ENCODE measurements at places on chromosomes 11 and 22.

GRCh38 chr11:134725716-134726639 lies 313.9 kb upstream of the B3GAT1 start:
- no peak overlapping the region for H3K27ac ChIP-seq
- no peaks in the 10 kb centered on the region for H3K27me3 ChIP-seq
- no peak overlapping the region for H3K4me3 ChIP-seq

DNA sequence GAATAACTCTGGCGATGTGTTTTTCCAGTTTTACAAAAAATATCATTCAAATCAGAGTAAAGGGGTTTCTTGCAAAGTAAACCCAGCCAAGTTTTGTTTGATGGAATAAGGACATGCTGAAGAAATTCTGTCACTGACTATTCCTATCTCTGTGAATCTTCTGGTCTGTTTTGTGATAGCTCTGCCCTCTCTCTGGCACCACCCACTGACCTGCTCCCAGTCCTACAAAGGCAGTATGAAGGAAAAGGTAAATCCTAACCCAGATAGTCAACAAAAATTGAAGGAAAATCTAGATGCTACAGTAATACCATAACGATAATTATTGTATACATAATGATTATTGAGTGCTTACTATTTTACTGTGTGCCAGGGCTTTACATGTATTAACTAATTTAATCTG lies 76.3 kb upstream of the TP53AIP1 start:
- no peaks in the 10 kb centered on the region for H3K36me3 ChIP-seq
- no peak for DNase-seq
- peaks cover 7% of the 10 kb centered on the region for H3K4me1 ChIP-seq
- no peak overlapping the region for H3K27ac ChIP-seq
- H3K4me3 ChIP-seq = no peak overlapping the region

DNA sequence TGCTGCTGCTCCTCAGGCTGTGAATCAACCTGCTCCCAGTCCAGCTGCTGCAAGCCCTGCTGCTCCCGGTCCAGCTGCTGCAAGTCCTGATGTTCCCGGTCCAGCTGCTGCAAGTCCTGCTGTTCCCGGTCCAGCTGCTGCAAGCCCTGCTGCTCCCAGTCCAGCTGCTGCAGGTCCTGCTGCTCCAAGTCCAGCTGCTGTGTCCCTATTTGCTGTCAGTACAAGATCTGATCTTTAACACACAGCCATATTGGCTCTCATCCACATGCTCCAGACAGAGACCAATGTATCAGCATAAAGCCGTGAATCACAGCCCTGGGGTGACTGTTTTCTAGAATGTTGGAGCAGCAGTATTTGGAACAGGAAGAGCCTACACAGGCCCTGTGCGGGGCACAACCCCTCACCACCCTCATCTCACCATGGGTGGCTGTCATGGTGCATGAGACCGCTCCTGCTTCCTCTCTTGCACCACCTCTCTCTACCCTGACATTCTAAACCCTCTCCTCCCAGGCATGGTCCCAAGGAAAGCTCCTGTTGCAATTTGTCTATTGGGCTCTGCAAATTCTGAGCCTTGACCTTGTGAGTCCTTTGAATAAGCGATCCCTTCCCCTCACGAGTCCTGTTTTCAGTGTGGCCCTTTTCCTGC lies 3.5 kb downstream of the KRTAP5-10 start:
- H3K4me1 ChIP-seq = no peaks in the 10 kb centered on the region
- no peaks in the 10 kb centered on the region for H3K27me3 ChIP-seq
- H3K4me3 ChIP-seq = no peak overlapping the region
- H3K36me3 ChIP-seq = no peaks in the 10 kb centered on the region

DNA sequence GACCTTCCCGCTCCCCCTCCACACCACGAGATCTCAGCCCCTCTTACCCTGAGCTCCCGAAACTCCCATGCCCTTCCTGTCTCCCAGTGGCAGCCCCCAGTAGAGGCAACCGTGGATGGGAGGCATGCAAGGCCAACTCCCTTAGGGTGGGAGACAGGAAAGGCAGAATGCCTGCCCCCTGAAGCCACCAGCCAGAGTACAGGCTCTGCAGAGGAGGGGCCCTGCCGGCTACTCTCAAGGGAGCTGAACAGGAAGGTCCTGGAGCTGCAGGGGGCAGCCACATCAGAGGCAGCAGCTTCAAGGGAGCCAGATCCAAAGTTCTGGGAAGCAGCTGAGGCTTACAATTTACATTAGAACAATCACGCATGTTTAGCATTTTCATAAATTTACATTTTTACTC lies 38.3 kb downstream of the PDE2A start:
- no peak overlapping the region for H3K27ac ChIP-seq
- H3K27me3 ChIP-seq = no peaks in the 10 kb centered on the region
- no peaks in the 10 kb centered on the region for H3K4me1 ChIP-seq
- DNase-seq = no peak
- H3K36me3 ChIP-seq = no peaks in the 10 kb centered on the region

DNA sequence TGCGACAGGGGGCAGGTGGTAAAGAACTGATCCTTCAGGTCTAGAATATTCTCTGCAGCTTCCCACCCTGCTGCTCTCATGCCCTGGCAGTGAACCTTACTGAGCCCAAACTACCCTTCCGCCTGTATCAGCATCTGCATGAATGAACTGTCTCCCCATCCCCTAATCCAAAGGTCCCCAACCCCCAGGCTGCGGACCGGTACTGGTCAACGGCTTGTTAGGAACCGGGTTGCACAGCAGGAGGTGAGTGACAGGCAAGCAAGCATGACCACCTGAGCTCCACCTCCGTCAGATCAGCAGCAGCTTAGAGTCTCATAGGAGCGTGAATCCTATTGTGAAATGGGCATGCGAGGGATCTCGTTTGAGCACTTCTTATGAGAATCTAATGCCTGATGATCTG lies 58.2 kb upstream of the LMO1 start:
- H3K27me3 ChIP-seq = no peaks in the 10 kb centered on the region
- H3K27ac ChIP-seq = no peak overlapping the region
- no peak for DNase-seq
- no peaks in the 10 kb centered on the region for H3K36me3 ChIP-seq

DNA sequence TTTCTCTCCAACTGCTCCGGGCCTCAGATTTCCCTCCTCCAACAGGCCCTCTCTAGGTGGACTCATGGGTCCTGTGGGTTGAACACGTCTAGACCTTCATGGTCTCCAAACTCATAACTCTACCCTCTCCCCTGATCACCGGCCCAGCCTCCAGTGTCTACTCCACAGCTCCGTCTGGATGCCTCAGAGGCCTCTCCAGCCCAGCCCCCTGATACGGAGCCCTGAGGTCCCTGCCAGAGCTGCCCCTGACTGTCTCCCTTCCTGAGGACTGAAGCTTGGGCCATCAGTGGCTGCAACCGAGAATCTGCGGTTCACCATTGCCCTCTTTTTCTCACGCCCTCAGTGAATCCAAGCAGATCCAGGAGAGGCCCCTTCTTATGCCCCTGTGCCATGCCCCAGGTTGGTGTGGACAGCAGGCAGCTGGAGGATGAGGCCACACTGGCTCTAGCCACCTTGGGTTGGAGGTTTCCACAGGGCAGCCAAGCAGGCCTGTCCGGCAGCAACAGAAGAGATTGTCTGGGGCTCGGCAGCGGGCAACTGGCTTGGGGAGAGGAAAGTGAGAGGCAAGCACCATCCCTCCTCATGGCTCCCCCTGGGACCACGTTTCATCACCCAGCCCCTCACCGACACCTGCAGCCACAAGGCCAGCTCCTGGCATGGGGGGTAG lies 104.6 kb upstream of the FGF3 start:
- H3K27me3 ChIP-seq = no peaks in the 10 kb centered on the region
- no peak for DNase-seq
- H3K4me1 ChIP-seq = peaks cover 4% of the 10 kb centered on the region
- no peak overlapping the region for H3K4me3 ChIP-seq
- H3K27ac ChIP-seq = no peak overlapping the region
- H3K36me3 ChIP-seq = no peaks in the 10 kb centered on the region

GRCh38 chr11:113332023-113332422 lies 17.6 kb downstream of the TTC12 start:
- peaks cover 6% of the 10 kb centered on the region for H3K4me1 ChIP-seq
- peak overlapping the region; percentile 52 for H3K27ac ChIP-seq
- no peaks in the 10 kb centered on the region for H3K27me3 ChIP-seq

DNA sequence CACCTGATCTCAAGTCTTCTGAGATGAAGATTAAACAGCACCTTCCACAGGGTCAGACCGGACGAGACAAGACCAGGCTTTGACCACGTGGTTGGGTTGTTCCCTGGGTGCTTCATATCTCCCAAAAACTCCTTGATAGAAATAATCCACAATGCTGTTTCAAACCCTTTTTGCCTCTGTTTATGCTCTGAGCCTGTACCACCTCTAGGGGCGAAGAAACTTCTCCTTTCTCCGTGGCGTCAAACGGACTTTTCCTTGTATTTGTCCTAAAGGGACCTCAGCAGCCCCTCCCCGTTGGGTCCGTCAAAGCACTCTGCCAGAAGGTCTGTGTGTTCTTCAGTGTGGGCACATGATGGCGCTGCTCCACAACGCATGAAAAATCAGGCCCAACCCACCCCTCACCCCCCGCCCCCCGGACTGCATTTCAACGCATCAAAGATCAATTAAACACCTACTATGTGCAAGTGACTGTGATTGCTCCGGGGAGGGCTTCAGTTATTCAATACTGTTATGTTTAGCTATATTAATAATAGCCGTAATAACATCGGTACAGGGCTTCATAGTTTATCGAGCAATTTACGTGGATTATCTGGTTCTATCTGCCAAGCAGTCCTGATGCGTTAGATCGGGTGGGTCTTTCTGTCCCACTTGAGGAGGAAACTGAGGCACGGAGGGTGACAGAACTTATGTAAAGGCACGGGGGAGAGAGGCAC lies 17.3 kb upstream of the EIF3D start:
- H3K27ac ChIP-seq = no peak overlapping the region
- no peaks in the 10 kb centered on the region for H3K36me3 ChIP-seq
- no peak for DNase-seq
- no peaks in the 10 kb centered on the region for H3K4me1 ChIP-seq
- no peaks in the 10 kb centered on the region for H3K27me3 ChIP-seq
- no peak overlapping the region for H3K4me3 ChIP-seq

GRCh38 chr11:33703234-33703633 lies 2.6 kb upstream of the C11orf91 start:
- no peak for DNase-seq
- no peak overlapping the region for H3K4me3 ChIP-seq
- no peak overlapping the region for H3K27ac ChIP-seq
- H3K27me3 ChIP-seq = no peaks in the 10 kb centered on the region
- H3K36me3 ChIP-seq = no peaks in the 10 kb centered on the region
- peaks cover 31% of the 10 kb centered on the region for H3K4me1 ChIP-seq

- no peak for DNase-seq
- H3K27me3 ChIP-seq = no peaks in the 10 kb centered on the region
- H3K36me3 ChIP-seq = no peaks in the 10 kb centered on the region
- no peaks in the 10 kb centered on the region for H3K4me1 ChIP-seq
These were observed 533.6 kb upstream of the CADM1 start for GRCh38 chr11:116037861-116038260.

GRCh38 chr11:110711448-110711775 lies 825 bp downstream of the ARHGAP20 start:
- H3K4me1 ChIP-seq = peaks cover 32% of the 10 kb centered on the region
- peak overlapping the region; percentile 71 for H3K4me3 ChIP-seq
- no peaks in the 10 kb centered on the region for H3K36me3 ChIP-seq
- DNase-seq = no peak
- peak overlapping the region; percentile 90 for H3K27ac ChIP-seq

- no peak for DNase-seq
- H3K4me1 ChIP-seq = peaks cover 5% of the 10 kb centered on the region
- H3K27ac ChIP-seq = no peak overlapping the region
- no peak overlapping the region for H3K4me3 ChIP-seq
- H3K36me3 ChIP-seq = no peaks in the 10 kb centered on the region
These were observed 73.4 kb upstream of the PARVG start for GRCh38 chr22:44107340-44107739.

DNA sequence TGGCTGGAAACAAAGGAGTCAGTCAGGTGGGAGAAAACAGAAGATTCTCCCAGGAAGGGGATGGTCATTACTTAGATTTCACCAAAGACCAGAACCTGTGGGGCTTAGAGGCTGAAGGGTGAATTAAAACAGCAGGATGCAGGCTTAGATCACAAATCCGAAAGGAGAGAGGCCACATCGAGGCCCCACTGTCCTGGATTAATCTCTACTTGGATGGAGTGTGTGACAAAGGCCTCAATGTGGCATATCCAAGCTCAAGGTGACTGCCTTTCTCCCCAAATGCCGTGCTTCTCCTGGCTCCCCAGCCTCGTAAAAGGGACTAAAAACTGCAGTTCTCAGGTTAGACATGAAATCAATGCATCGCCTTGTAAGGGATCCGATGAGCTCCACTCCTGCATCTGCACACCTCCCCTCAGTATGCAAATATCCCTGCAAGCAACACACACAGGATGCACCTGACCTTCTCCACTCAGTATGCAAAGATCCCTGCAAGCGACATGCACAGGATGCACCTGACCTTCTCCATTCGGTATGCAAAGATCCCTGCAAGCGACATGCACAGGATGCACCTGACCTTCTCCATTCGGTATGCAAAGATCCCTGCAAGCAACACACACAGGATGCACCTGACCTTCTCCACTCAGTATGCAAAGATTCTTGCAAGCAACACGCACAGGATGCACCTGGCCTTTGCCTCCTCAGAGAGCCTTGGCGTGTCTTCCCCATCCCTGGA lies 447.4 kb downstream of the BRD1 start:
- H3K4me3 ChIP-seq = no peak overlapping the region
- no peaks in the 10 kb centered on the region for H3K27me3 ChIP-seq
- no peaks in the 10 kb centered on the region for H3K4me1 ChIP-seq
- no peaks in the 10 kb centered on the region for H3K36me3 ChIP-seq

GRCh38 chr11:119421351-119421750 lies 1.6 kb downstream of the THY1 start:
- DNase-seq = no peak
- H3K4me3 ChIP-seq = peak overlapping the region; percentile 58
- H3K27me3 ChIP-seq = no peaks in the 10 kb centered on the region
- peaks cover 52% of the 10 kb centered on the region for H3K4me1 ChIP-seq
- peak overlapping the region; percentile 83 for H3K27ac ChIP-seq

- no peaks in the 10 kb centered on the region for H3K27me3 ChIP-seq
- no peaks in the 10 kb centered on the region for H3K36me3 ChIP-seq
- no peak for DNase-seq
- H3K4me3 ChIP-seq = no peak overlapping the region
These were observed 23.3 kb downstream of the SCUBE1 start for GRCh38 chr22:43319661-43320486.

DNA sequence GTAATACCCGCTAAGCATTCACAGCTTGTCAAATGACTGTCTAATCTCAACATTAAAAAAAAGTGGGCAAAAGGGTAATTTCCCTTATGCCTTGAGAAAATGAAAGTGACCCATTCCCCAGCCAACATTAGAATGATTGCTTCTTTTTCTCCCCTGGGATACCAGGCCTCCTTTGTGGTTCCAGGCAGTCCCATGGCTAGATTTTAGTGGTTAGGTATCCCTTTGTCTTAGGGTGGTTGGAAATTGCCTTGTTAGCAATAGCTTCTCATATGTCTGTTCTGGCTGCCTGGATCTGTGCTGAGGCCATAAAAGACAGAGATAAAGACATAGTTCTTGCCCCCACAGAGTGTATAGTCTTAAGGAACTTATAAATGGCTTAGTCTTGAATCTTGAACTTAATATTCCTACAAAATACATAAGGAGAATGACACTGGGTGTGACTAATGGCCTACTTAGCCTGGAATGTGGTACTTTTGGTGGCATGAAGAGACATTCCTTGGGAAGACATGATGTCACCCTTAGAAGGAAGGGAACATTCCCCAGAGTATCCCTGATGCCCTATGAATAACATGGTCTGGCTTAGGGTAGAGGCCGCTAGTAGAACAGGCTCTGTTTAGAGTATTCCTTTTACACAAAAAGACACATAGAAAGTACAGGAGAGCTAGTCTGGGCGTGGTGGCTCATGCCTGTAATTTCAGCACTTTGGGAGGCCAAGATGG lies 90.3 kb downstream of the ZBTB16 start:
- H3K4me3 ChIP-seq = no peak overlapping the region
- no peaks in the 10 kb centered on the region for H3K36me3 ChIP-seq
- peak overlapping the region; percentile 95 for H3K27ac ChIP-seq
- H3K27me3 ChIP-seq = no peaks in the 10 kb centered on the region
